ENCODE measurements at places on chromosomes 2 and 18.

GRCh38 chr2:179240481-179241451 is 23.9 kb downstream of the SESTD1 start:
- DNase-seq: no peak

GRCh38 chr2:9364373-9364772 is 59.0 kb downstream of the ITGB1BP1 start:
- no peak for DNase-seq

GRCh38 chr18:24601585-24601984 is 141.1 kb downstream of the HRH4 start:
- DNase-seq: no peak

DNA sequence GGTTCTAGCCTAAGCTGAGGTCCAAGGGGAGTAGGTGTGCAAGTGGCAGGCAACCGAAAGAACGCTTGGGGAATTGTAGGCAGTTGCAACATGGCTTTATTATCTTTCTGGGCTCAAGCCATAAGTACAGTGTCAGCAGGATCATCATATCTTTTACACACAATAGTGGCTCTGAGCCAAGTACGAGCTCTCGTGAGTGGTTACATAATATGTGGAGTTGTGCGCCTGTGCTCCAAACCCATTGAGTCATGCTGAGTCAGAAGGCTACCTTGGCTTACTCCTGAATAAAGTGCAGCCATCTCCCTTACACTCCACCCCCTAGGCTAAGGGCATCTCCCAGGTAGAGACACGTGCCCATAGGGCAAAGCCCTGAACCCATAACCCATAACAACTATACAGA is 233.9 kb downstream of the SATB2 start:
- DNase-seq: no peak

- DNase-seq: no peak
Measured at GRCh38 chr2:62185475-62186155, 10.3 kb upstream of the B3GNT2 start.

DNA sequence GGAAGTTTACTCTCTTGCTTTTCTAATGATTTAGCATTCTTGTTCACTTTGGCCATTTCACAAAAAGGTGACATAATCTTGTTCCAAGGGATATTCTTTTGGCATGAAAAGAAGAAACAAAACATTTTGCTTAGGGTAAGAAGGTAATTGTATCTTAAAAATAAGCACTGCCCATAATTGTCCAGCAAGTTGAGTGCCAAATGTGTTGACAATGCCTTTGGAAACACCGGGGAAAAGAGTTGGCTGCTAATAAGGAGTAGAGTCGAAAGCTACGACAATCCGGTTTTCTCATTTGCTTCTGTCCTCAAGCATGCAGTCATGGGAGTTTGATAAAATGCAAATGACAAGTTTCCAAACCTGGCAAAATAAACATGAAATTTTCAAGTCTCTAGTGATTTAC is 27.3 kb downstream of the ITGAV start:
- no peak for DNase-seq

- DNase-seq: no peak
Measured at GRCh38 chr2:9264301-9264700, 57.7 kb downstream of the ASAP2 start.

DNA sequence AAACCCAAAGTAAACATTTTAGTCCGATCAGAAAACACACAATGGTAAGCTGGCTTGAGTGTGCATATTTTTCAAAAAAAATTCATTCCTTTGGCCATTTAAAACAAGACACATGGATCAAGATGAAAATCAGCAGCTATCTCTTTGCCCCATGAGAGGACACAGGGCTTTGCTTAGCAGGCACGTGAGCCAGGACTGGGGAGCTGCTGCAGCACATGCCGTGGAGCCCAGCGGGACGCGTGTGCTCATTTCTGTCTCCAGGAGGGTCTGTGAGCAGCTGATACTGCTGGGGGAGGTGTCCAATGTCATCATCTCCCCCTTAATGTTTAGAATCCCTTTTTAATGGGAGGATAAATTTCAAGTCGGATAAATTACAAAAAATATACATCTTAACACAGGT is 49.8 kb upstream of the CNGA3 start:
- DNase-seq: no peak

DNA sequence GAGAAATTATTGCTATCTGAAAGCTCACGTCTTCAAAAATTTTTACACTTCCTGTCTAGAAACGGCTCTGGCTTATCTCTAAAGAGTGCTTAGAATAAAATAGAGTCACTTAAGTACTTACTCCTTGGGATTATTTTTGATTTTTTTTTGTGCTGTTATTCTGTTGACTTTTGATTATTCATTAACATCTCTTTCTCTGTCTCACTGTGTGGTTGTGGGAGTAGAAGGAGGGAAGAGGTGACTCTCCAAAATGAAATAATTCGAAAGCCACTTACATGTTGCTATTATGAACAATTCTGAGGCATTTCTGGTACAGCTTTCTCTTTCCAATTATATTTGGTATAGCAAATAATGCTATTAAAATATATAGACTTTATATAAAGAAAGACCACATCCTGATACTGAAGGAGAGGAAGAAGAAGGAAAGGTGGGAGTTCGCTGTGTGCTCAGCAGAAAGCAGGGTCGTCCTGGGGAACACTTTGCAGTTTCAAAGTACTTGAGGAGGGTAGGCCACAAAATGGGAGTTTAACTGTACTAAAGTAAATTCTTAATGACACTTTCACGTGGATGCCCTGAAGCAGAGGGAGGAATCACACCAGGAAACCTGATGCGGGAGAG is 9.6 kb upstream of the MMADHC start:
- no peak for DNase-seq

Measured in stimulated activated CD4-positive, alpha-beta T cell treated with anti-CD3 and anti-CD28 coated beads, TNF-alpha, amount 100 ng/mL, for 1 hour (primary cell).